ENCODE measurements at places on chromosomes 4 and X. TPM values are rescaled to one million over a fixed set of nuclear protein-coding genes. Genes with fewer than 3 reads are reported as not detected.

CCDC149 gene
- 22.2 TPM for total RNA-seq

TCEAL4 gene
- 39.4 TPM for total RNA-seq

GRIA3 gene
- total RNA-seq: 0.39 TPM

MBTPS2 gene
- total RNA-seq: 18.0 TPM

PABPC1L2B gene
- not detected for total RNA-seq

KCNIP4 gene
- under 0.01 TPM for total RNA-seq

SUPT20HL2 gene
- total RNA-seq: not detected

SLC25A43 gene
- 22.4 TPM for total RNA-seq

SMARCA1 gene
- 28.8 TPM for total RNA-seq

GRPEL1 gene
- total RNA-seq: 29.3 TPM

PDZD11 gene
- total RNA-seq: 45.1 TPM

FUNDC1 gene
- 13.4 TPM for total RNA-seq

PCSK1N gene
- 3.2 TPM for total RNA-seq

IL1RAPL2 gene
- 1.6 TPM for total RNA-seq

COL25A1 gene
- 0.08 TPM for total RNA-seq

FSTL5 gene
- 0.13 TPM for total RNA-seq

ARHGAP6 gene
- total RNA-seq: 15.3 TPM
